T-helper 1 cell (primary cell): ENCODE measurements at places on chromosomes 1 and 21.

GRCh38 chr1:51727366-51727765, 110.5 kb downstream of the OSBPL9 start:
- no peak for DNase-seq

DNA sequence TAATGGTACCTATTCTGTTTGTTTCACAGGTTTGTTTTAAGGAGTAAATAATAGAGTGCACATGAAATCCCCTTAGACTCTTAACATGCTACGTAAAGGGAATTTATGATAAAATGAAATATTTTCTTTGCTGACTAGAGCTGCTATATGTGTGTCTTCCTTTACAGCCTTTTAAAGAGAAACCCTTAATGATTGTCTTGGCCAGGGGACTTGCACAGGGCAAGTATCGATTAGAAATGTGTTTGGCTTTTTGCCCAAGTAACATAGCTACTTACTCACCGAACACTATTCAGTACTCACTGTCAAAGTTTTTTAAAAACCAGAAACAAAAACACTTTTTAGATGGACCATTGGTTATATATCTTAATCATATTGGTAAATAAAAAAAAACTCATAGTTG, 71.3 kb upstream of the KIAA1614 start:
- DNase-seq, result no peak

- DNase-seq, result no peak
Measured at GRCh38 chr1:225519166-225519863, 91.5 kb upstream of the LBR start.

GRCh38 chr1:84214115-84214956, 70.3 kb downstream of the PRKACB start:
- DNase-seq, result no peak

DNA sequence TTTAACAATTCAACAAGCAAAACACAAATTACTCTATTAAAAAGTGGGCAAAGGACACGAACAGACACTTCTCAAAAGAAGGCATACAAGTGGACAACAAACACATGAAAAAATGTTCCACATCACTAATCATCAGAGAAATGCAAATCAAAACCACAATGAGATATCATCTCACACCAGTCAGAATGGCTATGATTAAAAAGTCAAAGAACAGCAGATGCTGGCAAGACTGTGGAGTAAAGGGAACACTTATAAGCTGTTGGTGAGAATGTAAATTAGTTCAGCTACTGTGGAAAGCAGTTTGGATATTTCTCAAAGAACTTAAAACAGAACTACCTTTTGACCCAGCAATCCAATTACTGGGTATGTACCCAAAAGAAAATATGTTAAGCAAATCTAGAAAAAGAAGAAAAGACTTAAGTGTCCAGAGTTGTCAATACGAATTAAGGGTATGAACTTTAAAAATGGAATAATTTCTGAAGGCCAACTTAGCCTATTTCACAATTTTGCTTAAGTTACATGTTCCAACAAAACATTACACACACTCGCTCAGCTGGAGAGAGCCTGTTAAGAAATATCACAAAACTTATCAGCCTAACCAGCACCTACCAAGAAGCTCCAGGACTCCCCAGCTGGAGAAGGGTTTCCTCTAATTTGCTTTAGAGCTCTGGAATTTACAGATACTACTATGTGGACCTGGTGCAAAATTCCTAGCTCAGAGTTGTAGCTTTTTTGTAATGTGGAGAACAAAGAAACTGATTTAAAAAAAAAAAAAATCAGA, 232.1 kb downstream of the DUSP10 start:
- no peak for DNase-seq

DNA sequence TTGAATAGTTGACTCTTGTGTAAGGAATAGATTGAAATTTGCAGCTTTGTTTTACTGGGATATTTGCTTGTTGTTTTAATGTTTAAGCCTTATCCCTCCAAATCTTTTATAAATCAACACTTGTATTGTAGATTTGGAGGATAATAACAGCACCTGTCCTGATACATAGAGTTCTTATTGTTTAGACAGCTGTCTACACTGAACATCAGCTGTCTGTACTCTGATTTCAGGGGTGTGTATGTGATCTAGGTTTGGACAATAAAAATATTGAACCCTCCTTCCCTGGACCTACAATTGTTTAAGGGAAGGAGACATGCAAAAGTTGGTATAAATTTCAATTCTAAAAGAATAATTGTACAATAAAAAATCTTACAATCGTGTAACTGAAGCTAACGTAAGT, 48.3 kb upstream of the DPH5 start:
- DNase-seq, result no peak

DNA sequence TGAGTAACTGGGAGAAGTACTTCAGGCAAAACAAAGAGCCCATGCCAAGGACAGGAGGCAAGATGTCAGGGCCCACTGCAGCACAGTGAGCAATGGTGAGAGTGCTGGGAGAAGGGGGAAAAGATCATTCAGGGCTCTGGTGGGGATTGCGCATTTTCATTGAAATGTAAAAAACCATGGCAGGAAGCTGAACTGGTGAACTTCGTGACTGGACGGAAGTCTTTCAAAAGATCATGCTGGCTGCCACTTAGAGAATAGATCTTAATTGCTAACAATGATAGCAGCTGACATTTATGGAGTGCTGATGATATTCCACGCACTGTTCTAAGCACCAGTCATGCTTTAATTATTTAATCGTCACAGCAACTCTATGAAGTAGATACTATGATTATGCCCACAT, 107.0 kb downstream of the TGFBR3 start:
- no peak for DNase-seq

DNA sequence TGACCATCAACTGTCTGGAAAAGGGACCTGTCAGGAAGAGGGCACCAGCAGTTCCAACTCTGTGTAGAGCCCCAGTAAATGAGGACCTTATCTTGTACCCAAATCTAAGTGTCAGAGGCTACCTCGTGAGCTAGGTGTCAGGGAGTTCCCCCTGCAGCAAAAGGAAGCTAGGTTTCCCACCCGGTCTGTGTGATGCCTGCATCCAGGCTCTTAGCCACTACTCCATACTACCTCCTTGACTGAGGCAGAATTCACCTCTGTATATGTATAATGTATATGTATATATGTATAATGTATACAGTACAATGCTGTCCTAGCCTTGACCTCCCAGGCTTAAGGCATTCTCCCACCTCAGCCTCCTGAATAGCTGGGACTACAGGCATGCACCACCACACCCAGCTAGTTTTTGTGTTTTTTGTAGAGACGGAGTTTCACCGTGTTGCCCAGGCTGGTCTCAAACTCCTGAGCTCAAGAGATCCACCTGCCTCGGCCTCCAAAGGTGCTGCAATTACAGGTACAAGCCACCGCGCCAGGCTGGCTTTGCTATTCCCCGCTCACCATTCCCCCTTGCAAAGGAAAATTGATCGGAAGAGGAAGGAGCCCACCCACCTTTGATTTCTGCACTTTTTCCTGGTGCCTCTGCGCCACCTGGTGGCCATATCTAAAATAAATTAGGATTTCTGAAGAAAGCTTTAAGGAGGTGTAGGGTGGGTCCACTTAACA, 15.7 kb upstream of the LUZP1 start:
- peak; percentile 37 for DNase-seq

DNA sequence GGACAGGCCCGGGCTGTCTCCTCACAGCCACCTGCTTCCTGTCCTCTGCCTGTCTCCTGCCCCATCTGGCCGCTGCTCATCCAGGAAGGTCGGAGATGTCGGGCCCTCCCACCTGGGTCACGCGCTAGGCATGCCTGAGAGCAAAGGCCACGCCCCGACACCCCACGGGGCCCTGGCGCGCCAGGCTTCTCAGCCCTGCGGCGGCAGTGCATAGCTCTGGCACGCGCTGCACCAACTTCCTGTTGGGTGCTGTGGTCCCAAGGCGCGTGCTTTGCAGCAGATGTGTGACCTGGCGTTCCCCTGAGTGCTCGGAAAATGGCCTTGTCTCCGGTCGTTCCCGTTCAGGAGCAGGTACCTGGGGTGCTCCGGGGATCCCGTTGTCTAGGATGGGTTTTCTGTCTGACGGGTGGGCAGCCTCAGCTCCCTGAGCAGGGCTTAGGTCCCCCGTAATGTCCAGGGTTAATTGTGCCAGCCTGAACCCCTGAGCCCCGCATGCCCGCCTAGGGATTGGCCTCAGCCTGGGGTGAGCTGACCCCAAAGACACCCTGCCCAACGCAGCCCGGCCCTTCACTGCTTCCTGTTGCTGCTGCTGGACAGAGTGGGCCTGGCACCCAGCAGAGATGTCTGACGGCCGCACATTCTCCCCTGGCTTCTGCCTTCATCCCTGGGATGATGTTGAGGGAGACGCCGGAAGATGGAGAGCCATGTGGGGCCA, 19.4 kb upstream of the KCNAB2 start:
- DNase-seq, result peak; percentile 97
